ENCODE measurements at places on chromosomes 1 and 21. TPM values are rescaled to one million over a fixed set of nuclear protein-coding genes. Genes with fewer than 3 reads are reported as not detected.

NCAM2 gene
- total RNA-seq, result 1.4 TPM

RERE gene
- total RNA-seq, result 174 TPM

SPRR1A gene
- not detected for total RNA-seq

KCNA3 gene
- 1.8 TPM for total RNA-seq

LPAR3 gene
- total RNA-seq, result 1.1 TPM

OR6K3 gene
- total RNA-seq, result not detected

LCE2C gene
- total RNA-seq, result 1.8 TPM

LCE3D gene
- not detected for total RNA-seq

TIPRL gene
- total RNA-seq, result 18.5 TPM

PHGDH gene
- 44.9 TPM for total RNA-seq

CFAP141 gene
- not detected for total RNA-seq

PSMB2 gene
- total RNA-seq, result 32.4 TPM

FCGR3A gene
- 41.2 TPM for total RNA-seq

AMY1B gene
- not detected for total RNA-seq

AKNAD1 gene
- not detected for total RNA-seq
